IMR-90 (cell line): ENCODE measurements at places on chromosomes 2 and 18. TPM values are rescaled to one million over a fixed set of nuclear protein-coding genes. Genes with fewer than 3 reads are reported as not detected.

DNA sequence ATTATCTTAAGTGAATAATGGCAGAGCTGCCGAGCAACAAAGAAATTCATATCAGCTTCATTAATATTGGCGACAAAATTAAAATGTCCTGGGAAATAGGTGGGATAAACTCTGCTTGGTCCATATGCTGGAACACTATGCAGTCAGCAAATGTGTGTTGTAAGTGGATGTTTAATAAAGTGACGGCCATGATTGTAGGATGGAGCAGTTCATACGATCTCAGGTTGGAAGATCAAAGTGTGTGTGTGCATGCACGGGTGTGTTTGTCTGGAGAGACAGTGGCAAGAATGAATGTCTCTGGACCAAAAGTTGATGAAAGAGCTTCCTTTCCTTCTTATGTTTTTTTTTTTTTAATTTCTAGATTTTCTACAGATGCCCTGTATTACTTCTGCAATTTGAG is 14.8 kb downstream of the TWIST2 start:
- no peak for DNase-seq

GRCh38 chr2:10920764-10921388 is 9.1 kb downstream of the KCNF1 start:
- DNase-seq, result no peak

Gene CD8B2
- total RNA-seq, result not detected in 2 replicates

DNA sequence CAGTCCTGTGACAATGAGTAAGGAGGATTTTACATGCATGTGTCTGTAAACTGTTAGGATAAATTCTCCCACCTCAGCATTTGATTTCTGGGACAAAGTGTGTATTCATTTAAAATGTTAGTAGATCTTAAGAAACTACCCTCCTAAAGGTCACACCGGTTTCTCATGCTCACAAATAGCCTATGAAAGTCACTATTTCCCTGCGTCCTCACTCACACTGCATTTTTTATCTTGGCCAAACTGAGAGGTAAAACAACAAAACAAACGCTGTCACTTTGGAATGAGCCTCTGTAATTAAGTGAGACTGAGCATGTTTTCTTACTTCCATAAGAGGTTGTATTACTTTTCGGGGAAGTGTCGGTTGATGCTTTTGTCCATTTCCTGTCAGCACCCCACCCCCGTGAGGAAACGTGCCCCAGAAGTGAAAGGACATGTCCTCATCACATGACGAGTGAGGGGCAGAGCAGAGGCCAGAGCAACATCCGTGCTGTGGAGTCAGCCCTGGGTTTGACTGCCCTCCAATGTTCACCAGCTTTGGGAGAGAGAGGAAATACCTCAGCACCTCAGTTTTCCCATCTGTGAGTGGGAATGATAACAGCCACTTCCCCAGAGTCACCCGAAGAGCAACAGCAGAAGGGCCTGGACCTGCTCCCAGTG is 3.1 kb downstream of the GYPC start:
- DNase-seq, result peak; percentile 73

Gene METTL8
- 10.6 and 20.0 TPM in 2 replicates for total RNA-seq

GRCh38 chr2:174792309-174793025 is 28.2 kb upstream of the CHRNA1 start:
- DNase-seq, result no peak

Gene CXCR1
- not detected in 2 replicates for total RNA-seq

- peak; percentile 85 for DNase-seq
Observed at GRCh38 chr2:232781765-232782164, 5.4 kb upstream of the KCNJ13 start.

- DNase-seq, result no peak
Observed at GRCh38 chr18:63152791-63153190, 166.8 kb downstream of the BCL2 start.

DNA sequence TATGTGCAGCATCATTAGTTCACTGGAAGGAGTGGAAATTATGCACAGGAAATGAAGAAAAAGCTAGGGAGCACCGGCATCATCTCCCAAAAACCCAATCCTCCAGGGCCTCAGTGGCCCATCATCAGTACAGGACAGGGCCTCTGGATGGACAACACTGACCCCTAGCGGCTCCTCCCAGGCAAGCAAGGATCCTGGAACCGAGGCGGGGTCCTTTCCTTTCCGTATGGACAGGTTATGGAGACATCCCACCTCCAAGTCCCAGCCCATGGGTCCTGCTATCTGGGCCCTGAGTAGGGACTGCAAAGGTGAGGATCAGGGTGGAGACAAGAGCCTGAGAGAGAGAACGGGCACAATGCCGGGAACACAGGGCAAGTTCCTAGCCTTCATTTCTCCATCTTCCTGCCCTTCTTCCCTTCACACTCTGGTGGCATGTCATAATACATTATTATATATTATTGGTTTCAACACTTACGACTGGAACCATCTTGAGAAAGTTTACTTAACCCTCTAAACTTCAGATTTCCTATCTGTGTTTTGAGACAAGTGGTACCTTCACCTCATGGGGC is 68.2 kb downstream of the ZNF516 start:
- no peak for DNase-seq

Gene IL1RL1
- under 0.01 TPM in 2 replicates for total RNA-seq

DNA sequence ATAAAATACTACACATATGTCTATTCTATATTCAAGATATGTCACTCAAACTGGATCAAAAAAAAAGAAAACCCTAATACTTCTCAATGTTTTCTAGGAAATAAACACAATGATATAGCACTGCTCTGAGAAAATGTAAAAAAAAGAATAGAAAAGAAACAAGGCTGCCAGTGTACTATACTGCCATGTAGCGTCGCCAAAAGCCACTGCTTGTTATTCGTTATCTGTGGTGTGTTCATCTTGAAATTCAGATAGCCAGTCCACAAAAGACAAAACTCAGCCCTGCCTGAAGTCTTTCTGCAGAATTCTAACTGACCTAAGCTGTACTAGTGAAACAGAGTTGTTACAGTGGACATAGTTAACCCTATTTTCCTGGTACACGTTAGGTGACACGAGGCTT is 12.2 kb upstream of the YPEL5 start:
- no peak for DNase-seq

DNA sequence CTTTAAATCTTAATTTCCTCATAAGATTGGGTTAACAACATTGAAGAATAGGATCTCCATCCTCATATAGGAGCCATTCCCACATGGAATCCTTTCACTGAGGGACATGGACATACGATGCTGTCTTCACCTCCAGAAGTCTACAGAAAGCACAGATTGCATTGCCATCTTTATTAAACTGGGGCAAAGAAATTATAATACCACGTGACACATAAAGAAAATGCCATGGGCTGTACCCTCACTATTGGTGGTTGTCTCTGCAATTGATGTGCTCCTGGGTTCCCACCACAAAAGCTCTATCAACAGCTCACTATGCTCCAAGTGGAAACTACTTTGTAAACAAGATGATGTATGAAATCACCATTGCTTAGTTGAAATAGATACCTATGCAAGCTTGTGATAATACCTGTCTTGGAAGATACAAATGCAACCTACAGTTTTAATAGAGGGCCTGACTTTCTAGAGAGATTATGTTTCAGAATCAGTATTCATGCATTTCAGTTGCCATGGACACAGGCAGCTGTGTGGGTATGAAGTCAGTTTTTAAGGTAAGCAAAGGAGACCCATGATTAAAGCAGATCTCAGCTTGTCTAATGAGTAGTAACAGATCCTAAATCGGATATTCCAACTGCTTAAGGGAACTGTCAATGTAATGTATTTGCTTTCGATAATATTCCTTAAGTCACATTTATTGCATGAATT is 337.0 kb downstream of the RAD51AP2 start:
- DNase-seq, result no peak

GRCh38 chr2:156125018-156125417 is 207.5 kb downstream of the NR4A2 start:
- no peak for DNase-seq

DNA sequence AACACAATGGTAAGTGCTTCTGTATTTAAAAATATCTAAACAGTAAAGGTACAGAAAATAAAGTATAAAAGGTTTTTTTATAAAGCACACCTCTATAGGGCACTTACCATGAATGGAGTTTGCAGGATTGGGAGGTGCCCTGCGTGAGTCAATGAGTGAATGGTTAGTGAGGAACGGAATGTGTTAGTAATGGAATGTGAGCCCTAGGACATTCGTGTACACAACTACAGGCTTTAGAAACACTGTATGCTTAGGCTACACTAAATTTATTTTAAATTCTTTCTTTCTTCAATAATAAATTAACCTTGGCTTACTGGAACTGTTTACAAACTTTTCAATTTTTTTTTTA is 337.9 kb upstream of the SLC39A10 start:
- DNase-seq, result peak; percentile 75

- DNase-seq, result no peak
Observed at GRCh38 chr2:238055841-238056240, 5.0 kb upstream of the SCLY start.

DNA sequence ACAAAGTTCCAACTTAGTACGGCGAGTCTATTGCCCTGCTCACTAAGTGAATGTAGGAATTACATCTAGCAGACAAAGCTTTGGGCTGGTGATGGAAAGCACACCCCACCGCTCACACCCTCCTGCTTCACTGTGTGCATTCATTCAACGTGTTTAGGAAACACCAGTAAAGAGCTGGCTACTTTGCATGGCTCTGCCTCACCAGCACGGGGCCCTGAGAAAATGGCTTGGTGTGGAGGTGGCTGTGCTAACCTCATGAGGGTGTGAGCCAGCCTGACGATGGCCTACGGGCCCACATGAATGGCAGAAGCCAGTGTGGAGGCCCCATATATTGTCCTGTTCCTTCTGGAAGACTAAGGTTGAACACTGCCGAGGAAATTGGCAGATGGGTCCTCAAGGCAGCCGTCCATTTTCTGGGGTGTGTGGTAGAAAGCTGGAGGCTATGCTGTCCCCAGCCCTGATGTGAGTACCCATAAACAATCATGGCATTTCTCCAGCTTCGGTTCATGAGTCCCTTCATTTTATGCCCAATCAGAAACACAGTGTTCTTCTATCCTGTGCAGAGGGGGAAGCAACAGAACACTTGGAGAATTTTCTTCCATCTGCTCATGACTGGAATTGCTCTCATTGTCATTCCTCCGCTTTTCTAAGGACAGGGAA is 269.4 kb downstream of the PHLPP1 start:
- DNase-seq, result no peak

Gene UPP2
- total RNA-seq, result not detected in 2 replicates

DNA sequence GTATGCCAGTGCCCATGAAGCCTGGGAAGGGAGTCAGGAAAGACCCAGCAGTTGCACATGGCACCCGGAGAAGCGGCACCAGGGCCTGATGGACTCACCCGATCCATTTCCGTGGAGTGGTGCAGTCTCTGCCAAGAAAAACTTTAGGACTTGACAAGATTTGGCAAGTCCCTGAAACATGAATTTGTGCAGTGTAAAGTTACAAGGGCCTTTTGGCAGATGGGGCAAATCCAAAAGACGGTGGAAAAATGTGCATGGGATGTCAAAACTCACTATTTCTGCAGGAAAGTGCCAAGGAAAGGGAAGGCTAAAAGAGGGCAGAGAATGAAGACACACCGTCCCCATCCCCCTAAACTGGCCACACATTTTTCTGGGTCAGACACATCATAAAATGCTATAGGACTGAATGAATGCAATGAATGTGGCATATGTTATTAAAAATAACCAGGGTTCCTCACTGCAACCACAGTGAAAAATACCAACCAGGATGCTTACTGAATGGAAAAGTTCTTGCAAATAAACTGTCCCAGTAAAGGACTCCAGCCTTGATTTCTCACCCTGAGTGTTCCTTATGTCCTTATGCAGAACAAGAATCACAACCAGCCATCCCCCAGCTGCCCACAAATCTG is 173.5 kb upstream of the SIX2 start:
- DNase-seq, result no peak

DNA sequence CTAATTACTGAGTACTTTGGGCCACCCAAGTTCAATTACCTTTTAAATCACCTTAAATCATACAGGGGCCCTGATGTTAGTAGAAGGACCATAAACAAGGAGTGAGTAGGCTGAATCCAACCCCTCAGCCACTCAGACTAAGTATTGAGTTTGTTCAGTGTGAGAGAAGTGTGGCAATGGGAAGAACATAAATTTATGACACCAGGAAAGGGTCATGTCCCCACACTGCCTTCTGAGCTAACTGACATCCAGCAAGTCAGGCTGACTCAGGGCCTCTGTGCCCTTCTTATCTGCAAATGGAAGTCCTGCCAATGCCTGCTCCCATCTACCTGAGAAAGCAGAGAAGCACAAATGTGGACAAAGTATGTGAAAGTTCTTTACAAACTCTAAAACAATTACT is 12.9 kb downstream of the PLEKHM3 start:
- DNase-seq, result no peak

GRCh38 chr2:239047420-239047819 is 199.5 kb downstream of the TWIST2 start:
- DNase-seq, result no peak

GRCh38 chr18:68960355-68960754 is 162.5 kb downstream of the CCDC102B start:
- DNase-seq, result no peak

GRCh38 chr2:117942551-117942950 is 71.3 kb downstream of the CCDC93 start:
- no peak for DNase-seq

DNA sequence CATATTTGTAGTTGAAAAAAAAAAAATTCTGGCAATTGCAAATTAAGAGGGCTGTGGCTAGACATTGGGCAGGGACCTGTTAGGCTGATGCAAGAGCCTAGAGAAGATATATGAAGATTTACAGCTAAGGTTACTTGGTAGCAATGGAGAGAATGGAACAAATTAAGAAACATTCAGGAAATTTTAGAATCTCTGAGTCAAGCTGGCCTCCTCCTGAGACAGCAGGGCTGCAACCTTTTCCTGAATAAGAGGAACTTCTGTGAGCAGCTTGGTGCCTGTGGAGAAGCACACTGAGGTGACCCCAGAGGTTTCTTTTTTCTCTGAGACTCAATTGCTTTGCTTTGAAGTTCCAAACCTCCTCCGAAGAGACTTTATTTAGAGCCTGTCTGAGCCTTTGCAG is 118.6 kb upstream of the LRATD1 start:
- no peak for DNase-seq

Gene BCL11A
- 1.1 and 1.7 TPM in 2 replicates for total RNA-seq

- DNase-seq, result no peak
Observed at GRCh38 chr2:197601726-197602125, 73.7 kb downstream of the RFTN2 start.

Gene KIAA2012
- under 0.01 TPM in 2 replicates for total RNA-seq

DNA sequence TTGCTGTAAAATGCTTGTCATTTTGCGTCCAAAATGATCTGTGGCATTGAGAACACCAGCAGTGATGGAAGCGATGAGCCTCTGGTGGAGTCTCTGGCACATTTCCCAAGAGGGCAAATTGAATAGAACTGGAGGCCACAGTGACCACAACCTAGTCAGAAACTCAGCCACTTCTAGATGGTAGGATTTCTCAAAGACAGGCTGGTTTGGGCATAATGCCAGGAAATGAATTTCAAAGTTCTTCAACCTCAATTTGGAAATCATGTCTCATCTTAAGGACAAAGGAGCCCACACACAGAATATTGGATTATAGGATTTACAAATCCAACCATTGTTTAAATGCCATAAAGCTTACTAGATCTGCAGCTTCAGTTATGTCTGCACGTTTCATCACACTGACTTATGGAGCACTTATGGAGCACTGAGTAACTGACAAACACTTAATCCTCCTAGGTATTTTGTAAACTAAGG is 132.1 kb downstream of the COL6A3 start:
- DNase-seq, result peak; percentile 97
